Psoas muscle (tissue), 8 donors: ENCODE measurements at places on chromosomes 7 and 10.
A peak's percentile ranks its signal among the peaks of the same experiment; 100 is the strongest.

- no peaks in the 10 kb centered on the region for H3K27me3 ChIP-seq
- H3K4me3 ChIP-seq, result no peak overlapping the region
- no peak overlapping the region for H3K27ac ChIP-seq
- H3K36me3 ChIP-seq, result no peaks in the 10 kb centered on the region
- no peaks in the 10 kb centered on the region for H3K4me1 ChIP-seq
Observed at GRCh38 chr10:19209319-19209718, 160.7 kb downstream of the MALRD1 start.

DNA sequence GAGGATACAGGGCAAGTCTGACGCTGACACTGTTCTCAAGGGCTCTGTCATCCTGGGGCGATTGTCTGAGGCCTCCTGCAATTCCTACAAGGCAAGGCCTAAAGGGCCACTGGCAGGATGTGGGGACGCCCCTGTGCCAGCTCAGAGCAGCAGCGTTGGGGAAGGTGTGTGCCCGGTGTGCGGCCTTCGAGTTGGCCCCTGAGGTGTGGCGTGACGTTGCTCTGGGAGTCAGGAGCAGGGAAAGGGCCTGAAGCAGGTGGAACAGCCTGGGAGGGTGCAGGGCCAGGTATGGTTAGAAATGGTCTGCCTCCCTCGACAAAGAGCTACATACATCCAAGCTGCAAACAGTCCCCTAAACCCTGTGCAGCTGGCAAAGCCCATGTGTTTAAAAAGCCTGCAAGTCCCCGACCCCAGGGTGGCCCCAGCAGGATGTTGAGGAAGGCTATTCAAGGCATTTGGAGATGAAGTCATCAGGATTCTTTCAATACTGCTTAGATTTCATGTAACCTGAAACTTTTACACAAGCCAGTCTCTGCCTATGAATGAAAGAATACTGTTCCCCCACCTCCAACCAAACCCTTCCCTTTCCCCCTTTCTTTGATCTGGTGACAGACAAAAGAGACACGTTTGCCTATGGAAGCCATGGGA lies 142.5 kb upstream of the TNS3 start:
- H3K4me1 ChIP-seq, result no peaks in the 10 kb centered on the region
- H3K27me3 ChIP-seq, result no peaks in the 10 kb centered on the region
- no peak for DNase-seq
- H3K27ac ChIP-seq, result no peak overlapping the region

DNA sequence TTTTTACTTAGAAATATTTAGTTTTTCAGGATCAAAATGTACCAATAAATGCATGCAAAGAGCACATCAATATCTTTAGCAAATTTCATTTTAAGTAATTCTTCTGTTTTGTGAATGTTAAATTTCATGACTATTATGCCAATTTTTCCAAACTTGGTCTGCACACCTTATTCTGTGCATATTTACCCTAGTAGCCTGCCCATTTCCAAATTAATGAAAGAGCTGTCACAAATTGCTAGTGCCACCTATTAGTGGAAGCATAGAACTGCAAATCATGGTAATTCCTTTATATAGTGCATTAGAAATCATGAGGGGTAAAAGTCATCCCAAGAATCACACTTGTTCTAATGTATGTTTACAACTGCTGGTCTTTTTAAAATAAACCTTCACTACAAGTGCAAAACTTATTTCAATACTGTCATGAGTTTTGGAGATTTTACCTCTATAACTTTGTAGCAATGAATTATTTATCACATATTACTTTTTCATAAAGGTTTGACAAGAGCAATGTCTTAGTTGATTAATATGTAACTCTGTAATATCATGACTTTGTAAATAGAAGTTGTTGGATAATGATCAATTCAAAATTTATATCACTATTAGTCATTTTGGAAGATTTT lies 5.7 kb downstream of the SEMA3A start:
- no peaks in the 10 kb centered on the region for H3K36me3 ChIP-seq
- H3K4me3 ChIP-seq, result no peak overlapping the region
- no peaks in the 10 kb centered on the region for H3K4me1 ChIP-seq
- H3K27me3 ChIP-seq, result no peaks in the 10 kb centered on the region
- no peak for DNase-seq

DNA sequence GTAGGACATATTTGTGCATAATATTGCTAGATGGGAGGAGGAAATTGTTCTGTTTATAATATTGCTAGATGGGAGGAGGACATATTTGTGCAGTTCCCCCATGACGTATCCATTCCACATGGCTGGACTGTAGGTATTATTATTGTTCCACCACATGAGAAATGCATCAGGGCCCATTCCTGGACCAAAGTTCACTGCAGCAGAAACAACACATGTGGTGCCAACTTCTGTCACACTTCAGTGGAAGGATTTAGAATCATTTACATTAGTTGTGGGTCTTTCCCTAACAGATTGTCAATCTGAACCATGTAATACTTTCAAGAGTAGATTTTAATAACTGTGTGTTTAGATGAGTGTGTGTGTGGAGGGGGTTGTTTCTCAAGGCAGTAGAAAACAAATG lies 32.7 kb upstream of the MACC1 start:
- DNase-seq, result no peak
- no peak overlapping the region for H3K27ac ChIP-seq
- no peak overlapping the region for H3K4me3 ChIP-seq
- H3K36me3 ChIP-seq, result no peaks in the 10 kb centered on the region

GRCh38 chr10:132101529-132101928 lies 35.8 kb downstream of the JAKMIP3 start:
- no peaks in the 10 kb centered on the region for H3K27me3 ChIP-seq
- H3K4me1 ChIP-seq, result no peaks in the 10 kb centered on the region
- DNase-seq, result no peak
- no peak overlapping the region for H3K27ac ChIP-seq

- H3K36me3 ChIP-seq, result no peaks in the 10 kb centered on the region
- H3K4me3 ChIP-seq, result no peak overlapping the region
- H3K27ac ChIP-seq, result no peak overlapping the region
- DNase-seq, result no peak
- H3K4me1 ChIP-seq, result no peaks in the 10 kb centered on the region
Observed at GRCh38 chr10:45439873-45440272, 65.9 kb downstream of the ALOX5 start.

- H3K27me3 ChIP-seq, result no peaks in the 10 kb centered on the region
- DNase-seq, result no peak
- H3K27ac ChIP-seq, result no peak overlapping the region
- no peaks in the 10 kb centered on the region for H3K4me1 ChIP-seq
- no peak overlapping the region for H3K4me3 ChIP-seq
Observed at GRCh38 chr7:77651575-77652162, 44.6 kb upstream of the RSBN1L start.

GRCh38 chr7:12030116-12030515 lies 181.0 kb upstream of the TMEM106B start:
- no peaks in the 10 kb centered on the region for H3K36me3 ChIP-seq
- H3K27ac ChIP-seq, result no peak overlapping the region
- H3K4me3 ChIP-seq, result no peak overlapping the region
- DNase-seq, result no peak
- H3K27me3 ChIP-seq, result no peaks in the 10 kb centered on the region

GRCh38 chr10:111098679-111099437 lies 22.0 kb downstream of the ADRA2A start:
- no peak overlapping the region for H3K27ac ChIP-seq
- peaks cover 4% of the 10 kb centered on the region for H3K27me3 ChIP-seq
- no peaks in the 10 kb centered on the region for H3K4me1 ChIP-seq
- DNase-seq, result no peak
- H3K36me3 ChIP-seq, result no peaks in the 10 kb centered on the region

GRCh38 chr7:99129001-99129400 lies 14.9 kb downstream of the SMURF1 start:
- H3K27ac ChIP-seq, result no peak overlapping the region
- peaks cover 33% of the 10 kb centered on the region for H3K4me1 ChIP-seq
- no peak for DNase-seq
- H3K4me3 ChIP-seq, result no peak overlapping the region
- no peaks in the 10 kb centered on the region for H3K27me3 ChIP-seq

DNA sequence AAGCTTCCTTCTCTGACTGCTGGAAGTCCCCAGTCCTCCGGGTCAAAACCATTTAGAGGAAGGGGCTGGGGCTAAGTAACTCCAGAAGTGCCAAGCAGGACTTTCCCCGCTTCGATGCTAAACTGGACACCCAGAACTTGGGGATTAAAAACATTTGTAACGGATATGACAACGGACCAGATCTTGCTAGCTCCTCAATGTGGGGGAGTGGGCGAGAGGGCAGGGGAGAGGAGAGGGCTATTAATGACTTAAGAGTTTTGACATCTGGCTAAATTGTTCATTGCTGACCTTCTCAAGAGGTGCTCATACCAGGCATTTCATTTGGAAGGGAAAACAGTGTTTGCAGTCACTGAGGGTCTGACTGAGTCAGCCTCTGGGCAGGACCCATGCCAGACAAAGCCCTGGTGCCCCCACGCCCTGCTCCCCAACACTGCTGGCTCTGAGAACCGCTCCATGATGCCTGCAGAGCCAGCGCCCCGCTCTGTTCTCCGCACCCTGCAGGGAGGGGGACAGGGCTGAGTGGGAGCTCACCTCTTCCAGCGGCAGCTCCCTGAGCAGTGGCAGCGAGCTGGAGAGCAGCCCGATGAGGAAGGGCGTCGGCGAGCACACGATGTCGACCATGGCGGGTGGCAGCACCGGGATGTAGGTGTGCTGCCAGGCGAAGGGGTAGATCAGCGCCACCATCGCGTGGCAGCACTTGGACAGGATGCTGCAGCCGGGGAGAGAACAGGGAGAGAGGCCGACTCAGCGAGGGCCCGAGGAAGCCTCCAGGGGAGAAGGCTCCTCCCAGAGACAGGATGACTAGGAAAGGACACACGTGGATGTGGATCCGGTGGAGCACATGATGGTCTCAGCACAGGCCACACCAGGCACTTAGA lies 47.7 kb upstream of the MKRN1 start:
- H3K4me1 ChIP-seq, result no peaks in the 10 kb centered on the region
- no peaks in the 10 kb centered on the region for H3K36me3 ChIP-seq
- H3K27ac ChIP-seq, result no peak overlapping the region
- H3K27me3 ChIP-seq, result no peaks in the 10 kb centered on the region
- H3K4me3 ChIP-seq, result no peak overlapping the region

DNA sequence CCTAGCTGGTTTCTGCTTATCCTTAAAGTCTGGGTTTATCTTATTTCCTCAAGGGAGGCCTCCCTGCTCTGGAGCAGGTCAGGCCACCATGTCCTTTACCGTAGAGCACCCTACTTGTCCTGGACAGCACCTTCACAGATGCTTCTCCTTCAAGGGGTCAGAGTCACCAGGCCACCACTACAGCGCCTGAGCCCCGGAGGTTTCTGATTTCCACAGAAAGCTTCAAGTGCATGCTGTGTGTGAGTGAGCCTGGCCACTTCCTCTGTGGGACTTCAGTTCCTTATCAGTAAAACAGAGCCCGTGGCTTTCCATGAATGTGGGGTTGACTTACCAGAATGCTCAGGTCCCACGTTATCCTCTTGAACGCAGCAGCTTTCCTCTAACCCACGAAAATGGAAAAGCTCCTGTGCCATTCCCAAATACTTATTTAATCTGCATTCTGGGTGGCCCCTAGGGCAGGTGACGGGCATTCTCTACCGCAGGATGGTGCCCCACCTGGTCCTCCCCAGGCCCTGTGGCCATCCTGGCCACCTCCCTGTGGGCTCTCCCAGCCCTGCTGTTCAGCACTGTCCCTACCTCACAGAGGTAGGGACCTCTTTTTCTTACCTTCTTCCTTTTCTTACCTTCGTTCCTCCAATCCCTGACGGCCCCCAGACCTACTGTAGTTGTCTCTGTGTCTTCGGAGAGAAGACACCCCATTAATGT lies 1.4 kb upstream of the DOCK1 start:
- H3K27ac ChIP-seq, result no peak overlapping the region
- no peak overlapping the region for H3K4me3 ChIP-seq
- H3K27me3 ChIP-seq, result peaks cover 10% of the 10 kb centered on the region
- DNase-seq, result no peak

GRCh38 chr10:97546456-97547270 lies 25.9 kb upstream of the ANKRD2 start:
- H3K4me3 ChIP-seq, result peak overlapping the region; percentile 9
- no peaks in the 10 kb centered on the region for H3K36me3 ChIP-seq
- peaks cover 72% of the 10 kb centered on the region for H3K4me1 ChIP-seq
- DNase-seq, result no peak

DNA sequence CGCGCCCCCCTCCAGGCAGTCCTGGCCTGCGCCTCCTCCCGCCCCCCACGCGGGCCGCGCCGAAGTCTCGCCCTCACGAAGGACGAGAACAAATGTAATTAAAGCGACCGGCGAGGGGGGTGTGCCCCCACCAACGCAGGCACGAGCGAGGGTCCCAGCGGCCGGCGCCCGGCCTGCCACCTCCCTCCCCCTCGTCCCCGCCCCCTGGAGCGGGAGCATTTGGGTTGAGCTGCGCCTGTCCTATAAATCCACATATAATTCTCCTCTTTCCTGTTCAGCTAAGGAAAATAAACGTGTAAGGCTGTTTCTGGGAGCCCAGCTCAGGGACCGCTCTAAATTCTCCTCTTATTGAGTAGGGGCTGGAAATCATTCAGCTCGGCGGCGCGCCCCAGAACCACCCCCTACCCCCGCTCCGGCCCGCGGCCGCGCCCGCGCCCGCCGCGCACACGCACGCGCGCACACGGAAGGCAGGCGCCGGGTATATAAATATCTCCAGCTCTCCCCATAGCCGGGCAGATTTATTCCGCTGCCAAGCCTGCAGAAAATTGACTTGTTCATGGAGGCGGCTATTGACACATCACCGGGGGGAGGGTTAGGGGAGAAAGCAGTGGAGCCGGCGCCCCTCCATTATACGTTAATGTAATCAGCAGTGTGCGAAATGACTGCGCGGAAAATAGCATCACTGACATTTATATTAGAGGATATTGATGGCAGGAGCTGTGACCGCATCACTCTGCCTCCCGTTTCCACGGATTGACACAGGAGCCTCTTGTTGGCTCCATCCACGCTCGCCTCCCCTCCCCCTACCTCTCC lies 61.6 kb upstream of the BTRC start:
- H3K27me3 ChIP-seq, result no peaks in the 10 kb centered on the region
- peak; percentile 65 for DNase-seq
- H3K27ac ChIP-seq, result peak overlapping the region; percentile 88
- H3K4me3 ChIP-seq, result peak overlapping the region; percentile 81
- H3K36me3 ChIP-seq, result no peaks in the 10 kb centered on the region

DNA sequence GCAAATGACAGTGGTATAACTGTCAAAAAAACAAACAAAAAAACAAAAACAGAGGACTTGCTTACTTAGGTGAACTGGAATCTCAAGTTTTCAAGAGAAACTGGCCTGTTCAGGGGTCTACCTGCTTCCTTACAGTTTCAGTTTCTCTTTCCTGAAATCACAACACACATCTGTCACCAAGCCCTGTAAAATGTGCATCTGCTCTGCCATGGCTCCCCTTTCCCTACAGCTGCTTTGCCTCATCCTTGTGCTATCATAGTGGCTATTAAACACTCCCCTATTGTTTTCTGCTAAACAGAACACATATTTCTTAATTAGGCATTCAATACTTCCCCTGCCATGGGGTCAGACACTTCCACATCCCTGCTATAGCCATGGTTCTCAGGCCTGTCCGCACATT lies 37.6 kb downstream of the CPED1 start:
- H3K4me1 ChIP-seq, result peaks cover 59% of the 10 kb centered on the region
- H3K27me3 ChIP-seq, result no peaks in the 10 kb centered on the region
- no peak for DNase-seq
- H3K36me3 ChIP-seq, result no peaks in the 10 kb centered on the region
- peak overlapping the region; percentile 39 for H3K27ac ChIP-seq

- H3K36me3 ChIP-seq, result no peaks in the 10 kb centered on the region
- no peaks in the 10 kb centered on the region for H3K27me3 ChIP-seq
- no peak for DNase-seq
- no peak overlapping the region for H3K4me3 ChIP-seq
Observed at GRCh38 chr7:91603707-91604106, 276.8 kb downstream of the MTERF1 start.
